Panc1 (cell line): ENCODE measurements at places on chromosomes 1 and 21. TPM values are rescaled to one million over a fixed set of nuclear protein-coding genes. Genes with fewer than 3 reads are reported as not detected.

The LRRC38 gene
- not detected for total RNA-seq

The ZNF436 gene
- 16.0 TPM for total RNA-seq

The TNFRSF4 gene
- 0.62 TPM for total RNA-seq

The IL20 gene
- not detected for total RNA-seq

The FMO4 gene
- total RNA-seq: 0.33 TPM

The GABRD gene
- total RNA-seq: 3.0 TPM

The NBPF4 gene
- total RNA-seq: not detected

The UBE2U gene
- not detected for total RNA-seq

The FCAMR gene
- total RNA-seq: not detected

DNA sequence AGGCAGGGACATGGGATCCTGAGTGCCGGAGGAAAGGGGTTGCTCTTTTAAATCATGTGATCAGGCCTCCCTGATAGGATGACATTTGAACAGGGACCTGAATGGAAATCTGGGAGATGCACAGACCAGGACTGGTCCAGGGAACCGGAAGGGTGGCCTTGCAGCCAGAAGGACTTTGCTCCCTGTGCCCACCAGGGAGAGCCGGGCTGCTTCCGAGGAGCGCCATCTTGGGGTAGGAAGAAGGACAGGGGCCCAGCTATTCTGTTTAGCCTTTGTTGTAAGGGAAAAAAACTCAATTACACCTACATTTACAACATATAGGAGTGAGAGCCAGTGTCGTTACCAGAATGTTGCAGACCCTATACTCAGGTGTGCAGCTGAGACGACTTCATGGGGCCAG is 5.5 kb downstream of the KLHDC7A start:
- DNase-seq: no peak
- no peaks in the 10 kb centered on the region for H3K36me3 ChIP-seq
- H3K27ac ChIP-seq: no peak overlapping the region
- H3K4me3 ChIP-seq: no peak overlapping the region
- H3K27me3 ChIP-seq: no peaks in the 10 kb centered on the region
- H3K4me1 ChIP-seq: no peaks in the 10 kb centered on the region

DNA sequence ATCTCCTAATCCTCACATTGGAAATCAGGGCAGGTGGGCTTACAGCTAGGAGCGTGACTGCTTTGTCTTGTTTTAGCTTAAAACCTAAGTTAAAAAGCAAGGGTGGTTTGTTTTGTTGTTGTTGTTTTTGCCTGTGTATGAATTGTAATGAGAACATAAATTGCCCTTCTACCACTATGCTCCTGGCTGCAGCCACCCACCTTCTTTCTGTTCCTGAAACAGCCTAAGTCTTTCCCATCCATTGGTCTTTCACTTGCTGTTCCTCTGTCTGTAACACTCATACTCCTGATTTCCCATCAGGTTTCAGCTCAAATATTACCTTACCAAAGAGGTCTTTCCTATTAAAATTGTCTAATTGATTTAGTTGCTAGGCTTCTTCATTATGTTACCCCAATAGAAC is 604 bp upstream of the TMEM79 start:
- H3K27ac ChIP-seq: peak overlapping the region; percentile 98
- no peak for DNase-seq
- H3K36me3 ChIP-seq: peaks cover 17% of the 10 kb centered on the region
- peaks cover 14% of the 10 kb centered on the region for H3K4me1 ChIP-seq
- peak overlapping the region; percentile 75 for H3K4me3 ChIP-seq

- no peak overlapping the region for H3K4me3 ChIP-seq
- no peak overlapping the region for H3K27ac ChIP-seq
- no peaks in the 10 kb centered on the region for H3K36me3 ChIP-seq
- H3K4me1 ChIP-seq: no peaks in the 10 kb centered on the region
Observed at GRCh38 chr1:101945884-101946283, 50.8 kb downstream of the OLFM3 start.

DNA sequence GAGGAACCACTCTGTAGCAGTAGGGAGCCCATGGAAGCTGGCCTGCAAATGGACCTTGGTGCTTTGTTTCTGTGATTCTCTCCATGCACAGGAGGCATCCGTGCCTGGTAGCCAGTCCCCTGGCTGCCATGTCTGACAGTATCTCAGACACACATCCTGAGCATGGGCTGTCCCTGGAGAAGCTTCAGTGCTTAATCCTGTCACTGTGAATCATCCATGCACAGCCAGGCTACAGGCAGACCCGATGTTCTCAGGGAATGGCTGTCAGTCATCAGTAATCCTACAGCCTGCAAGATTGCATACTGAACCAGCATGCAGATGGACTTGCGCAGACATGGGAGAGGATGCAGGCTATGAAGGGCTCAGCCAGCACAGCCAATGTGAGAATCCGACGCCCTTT is 606.3 kb upstream of the PLXNA2 start:
- no peaks in the 10 kb centered on the region for H3K36me3 ChIP-seq
- no peaks in the 10 kb centered on the region for H3K27me3 ChIP-seq
- no peak overlapping the region for H3K27ac ChIP-seq
- DNase-seq: no peak
- H3K4me3 ChIP-seq: no peak overlapping the region

DNA sequence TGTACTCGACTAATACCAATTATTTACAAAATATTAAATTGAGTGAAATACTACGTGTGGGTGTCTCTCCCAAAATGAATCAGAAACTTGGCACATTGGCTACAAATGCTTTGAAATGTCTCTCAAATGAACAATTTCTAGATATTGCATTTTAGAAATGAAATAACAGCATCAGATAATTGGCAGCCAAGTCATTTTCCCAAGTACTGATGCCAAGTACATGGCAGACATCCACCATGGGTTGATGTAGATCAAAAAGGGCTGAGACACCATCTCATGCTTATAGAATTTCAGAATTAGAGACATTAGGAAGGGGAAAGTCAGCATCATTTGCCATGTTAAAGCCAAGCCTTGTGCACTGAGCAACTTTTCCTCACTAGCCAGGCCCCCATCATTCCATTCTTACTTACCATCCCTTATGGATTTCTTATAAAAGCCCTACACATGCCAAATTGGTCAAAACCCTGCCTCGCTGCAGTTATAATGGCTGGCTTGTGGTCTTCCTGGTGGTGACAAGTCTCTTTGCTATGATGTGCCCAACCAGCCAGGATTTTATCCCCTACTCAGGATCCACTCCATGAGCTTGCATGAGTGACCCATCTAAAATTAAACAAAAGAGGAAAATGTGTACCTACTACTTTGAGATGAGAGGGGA is 73.1 kb downstream of the GREM2 start:
- H3K27ac ChIP-seq: no peak overlapping the region
- H3K4me3 ChIP-seq: no peak overlapping the region
- no peak for DNase-seq
- H3K27me3 ChIP-seq: no peaks in the 10 kb centered on the region

DNA sequence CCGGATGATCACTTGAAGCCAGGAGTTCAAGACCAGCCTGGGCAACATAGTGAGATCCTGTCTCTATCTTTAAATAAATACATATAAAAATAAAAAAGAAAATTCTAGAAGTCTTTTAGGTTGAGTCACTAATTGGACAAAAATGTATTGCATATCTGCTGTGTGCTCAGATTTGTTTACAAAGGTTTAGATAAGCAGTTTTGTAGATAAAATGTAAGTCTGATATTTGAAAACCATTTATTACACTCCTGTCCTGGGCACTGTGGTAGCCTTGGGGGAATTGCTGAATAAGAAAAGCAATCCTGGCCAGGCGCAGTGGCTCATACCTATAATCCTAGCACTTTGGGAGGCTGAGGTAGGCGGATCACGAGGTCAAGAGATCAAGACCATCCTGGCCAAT is 11.6 kb downstream of the GMEB1 start:
- H3K27me3 ChIP-seq: no peaks in the 10 kb centered on the region
- H3K4me1 ChIP-seq: no peaks in the 10 kb centered on the region
- 0 out of 2 replicates have a peak, but pooled peaks cover 2% of the 10 kb centered on the region for H3K36me3 ChIP-seq
- no peak overlapping the region for H3K27ac ChIP-seq
- no peak for DNase-seq
- no peak overlapping the region for H3K4me3 ChIP-seq

GRCh38 chr1:14292520-14292919 is 306.0 kb upstream of the KAZN start:
- no peaks in the 10 kb centered on the region for H3K4me1 ChIP-seq
- H3K27ac ChIP-seq: no peak overlapping the region
- H3K27me3 ChIP-seq: no peaks in the 10 kb centered on the region
- no peak for DNase-seq
- H3K36me3 ChIP-seq: no peaks in the 10 kb centered on the region

GRCh38 chr1:246147524-246148461 is 359.3 kb downstream of the SMYD3 start:
- no peak overlapping the region for H3K4me3 ChIP-seq
- no peaks in the 10 kb centered on the region for H3K36me3 ChIP-seq
- peaks cover under 1% of the 10 kb centered on the region for H3K4me1 ChIP-seq
- no peak overlapping the region for H3K27ac ChIP-seq

DNA sequence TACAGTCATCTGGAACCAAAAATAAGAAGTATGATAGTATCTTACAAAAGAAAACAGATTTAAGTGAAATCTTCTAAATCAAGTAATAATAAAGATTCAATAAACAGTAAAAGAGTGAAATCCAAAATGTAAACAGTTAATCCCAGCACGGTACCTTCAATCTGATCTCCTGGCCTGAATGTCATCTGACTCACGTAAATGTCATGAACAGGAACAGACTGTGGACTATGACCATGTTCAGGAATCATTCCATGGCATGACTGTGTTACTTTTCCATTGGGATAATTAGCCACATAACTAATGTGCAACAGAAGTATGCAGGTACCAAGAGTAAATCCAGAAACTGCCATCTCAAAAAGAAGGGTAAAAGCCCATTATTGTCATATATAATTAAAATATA is 18.0 kb downstream of the FRRS1 start:
- no peak for DNase-seq
- H3K27ac ChIP-seq: no peak overlapping the region
- H3K4me3 ChIP-seq: no peak overlapping the region
- H3K4me1 ChIP-seq: no peaks in the 10 kb centered on the region

- H3K36me3 ChIP-seq: peaks cover 35% of the 10 kb centered on the region
- H3K4me1 ChIP-seq: no peaks in the 10 kb centered on the region
- no peak for DNase-seq
- no peak overlapping the region for H3K4me3 ChIP-seq
Observed at GRCh38 chr1:153750026-153750995, 22.5 kb downstream of the INTS3 start.

DNA sequence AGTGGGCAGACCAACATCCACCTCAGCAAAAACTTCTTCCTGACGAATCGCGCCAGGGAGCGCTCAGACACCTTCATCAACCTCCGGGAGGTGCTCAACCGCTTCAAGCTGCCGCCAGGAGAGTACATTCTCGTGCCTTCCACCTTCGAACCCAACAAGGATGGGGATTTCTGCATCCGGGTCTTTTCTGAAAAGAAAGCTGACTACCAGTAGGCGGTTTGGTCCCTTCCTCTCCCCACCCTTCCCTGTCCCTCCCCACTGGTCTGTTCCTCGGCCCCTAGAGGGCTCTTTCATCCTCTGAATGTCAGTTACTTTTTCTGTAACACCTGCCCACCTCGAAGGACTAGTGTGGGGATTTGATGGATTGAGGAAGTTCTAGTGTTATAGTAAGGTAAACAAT is 46.9 kb downstream of the CAPN2 start:
- no peaks in the 10 kb centered on the region for H3K27me3 ChIP-seq
- no peak overlapping the region for H3K4me3 ChIP-seq
- peaks cover 18% of the 10 kb centered on the region for H3K36me3 ChIP-seq
- no peaks in the 10 kb centered on the region for H3K4me1 ChIP-seq
- no peak overlapping the region for H3K27ac ChIP-seq
- DNase-seq: no peak

- H3K36me3 ChIP-seq: no peaks in the 10 kb centered on the region; the same call in 1 of the 2 replicates
- no peaks in the 10 kb centered on the region for H3K27me3 ChIP-seq
- H3K27ac ChIP-seq: no peak overlapping the region
- no peak overlapping the region for H3K4me3 ChIP-seq
Observed at GRCh38 chr1:50915621-50916020, 44.4 kb downstream of the FAF1 start.

GRCh38 chr1:109391157-109391556 is 6.6 kb downstream of the SORT1 start:
- no peak for DNase-seq
- no peak overlapping the region for H3K4me3 ChIP-seq
- H3K36me3 ChIP-seq: no peaks in the 10 kb centered on the region
- no peaks in the 10 kb centered on the region for H3K27me3 ChIP-seq
- 0 out of 2 replicates have a peak overlapping the region, but pooled peaks have one; percentile 7 for H3K27ac ChIP-seq

DNA sequence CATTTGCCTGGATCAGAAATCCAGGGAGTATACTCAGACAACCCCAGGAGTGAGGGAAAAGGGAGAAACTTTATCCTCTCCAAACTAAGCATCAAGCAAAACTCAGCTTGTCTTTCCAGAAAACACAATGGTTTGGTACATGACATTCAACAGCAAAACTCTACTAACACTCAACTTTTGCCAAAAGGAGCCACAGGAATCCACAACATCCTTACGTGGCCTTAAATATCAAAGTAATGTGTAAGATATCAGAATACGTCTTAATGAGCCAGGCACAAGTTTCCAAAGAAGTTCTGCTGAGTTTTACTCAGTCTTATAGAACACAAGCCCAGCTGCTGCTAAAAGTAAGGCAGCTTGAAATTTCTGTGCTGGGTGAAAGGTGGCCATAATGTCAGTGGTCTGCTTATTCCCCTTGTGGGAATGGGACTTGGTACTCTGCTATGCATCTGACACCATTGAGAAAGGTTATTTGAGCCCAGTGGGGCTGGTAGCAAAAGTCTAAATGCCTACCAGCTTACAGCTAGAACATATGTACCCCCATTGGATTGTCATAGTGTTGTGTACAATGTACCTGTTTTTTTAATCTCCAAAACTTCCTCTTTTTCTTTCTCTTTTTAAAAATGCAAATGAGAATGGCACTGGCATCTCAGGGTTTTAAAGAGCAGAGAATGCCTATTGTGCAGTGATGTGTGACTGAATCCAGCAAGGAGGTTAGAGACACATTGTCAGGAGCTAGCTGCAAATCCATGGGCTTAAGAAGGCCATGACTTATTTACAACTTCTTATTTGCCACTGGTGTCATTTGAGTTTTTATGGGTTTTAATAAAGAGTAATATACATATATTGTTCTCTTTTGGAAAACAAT is 62.0 kb upstream of the ST6GALNAC3 start:
- no peak overlapping the region for H3K4me3 ChIP-seq
- H3K4me1 ChIP-seq: no peaks in the 10 kb centered on the region
- H3K27me3 ChIP-seq: no peaks in the 10 kb centered on the region
- DNase-seq: no peak
- H3K27ac ChIP-seq: no peak overlapping the region

DNA sequence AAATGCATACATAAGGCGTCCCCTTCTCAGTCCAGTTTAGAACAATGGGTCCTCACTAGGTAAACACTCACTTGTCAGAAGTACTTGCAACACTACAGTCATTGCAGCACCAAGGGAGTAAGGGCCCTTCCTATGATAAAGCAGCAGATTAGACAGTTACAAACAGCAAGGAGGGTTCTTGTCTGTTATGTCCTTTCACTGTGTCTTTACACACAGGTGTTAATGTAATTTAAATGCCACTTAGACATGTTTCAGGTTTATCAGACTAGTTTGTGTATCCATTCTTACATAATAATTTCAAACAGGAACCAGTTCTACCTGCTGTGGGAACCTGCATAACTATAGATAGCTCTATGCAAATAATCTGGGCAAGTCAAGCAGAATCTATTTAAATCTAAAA is 105.6 kb upstream of the USH2A start:
- H3K36me3 ChIP-seq: no peaks in the 10 kb centered on the region
- DNase-seq: no peak
- H3K4me1 ChIP-seq: no peaks in the 10 kb centered on the region; the same call in 1 of the 2 replicates
- no peak overlapping the region for H3K27ac ChIP-seq
- no peak overlapping the region for H3K4me3 ChIP-seq
- no peaks in the 10 kb centered on the region for H3K27me3 ChIP-seq
